Left lobe of liver (tissue), 2 donors: ENCODE measurements at places on chromosomes 4 and X. TPM values are rescaled to one million over a fixed set of nuclear protein-coding genes. Genes with fewer than 3 reads are reported as not detected.
A peak's percentile ranks its signal among the peaks of the same experiment; 100 is the strongest.

Gene UBA6
- total RNA-seq, result 19.6 TPM

DNA sequence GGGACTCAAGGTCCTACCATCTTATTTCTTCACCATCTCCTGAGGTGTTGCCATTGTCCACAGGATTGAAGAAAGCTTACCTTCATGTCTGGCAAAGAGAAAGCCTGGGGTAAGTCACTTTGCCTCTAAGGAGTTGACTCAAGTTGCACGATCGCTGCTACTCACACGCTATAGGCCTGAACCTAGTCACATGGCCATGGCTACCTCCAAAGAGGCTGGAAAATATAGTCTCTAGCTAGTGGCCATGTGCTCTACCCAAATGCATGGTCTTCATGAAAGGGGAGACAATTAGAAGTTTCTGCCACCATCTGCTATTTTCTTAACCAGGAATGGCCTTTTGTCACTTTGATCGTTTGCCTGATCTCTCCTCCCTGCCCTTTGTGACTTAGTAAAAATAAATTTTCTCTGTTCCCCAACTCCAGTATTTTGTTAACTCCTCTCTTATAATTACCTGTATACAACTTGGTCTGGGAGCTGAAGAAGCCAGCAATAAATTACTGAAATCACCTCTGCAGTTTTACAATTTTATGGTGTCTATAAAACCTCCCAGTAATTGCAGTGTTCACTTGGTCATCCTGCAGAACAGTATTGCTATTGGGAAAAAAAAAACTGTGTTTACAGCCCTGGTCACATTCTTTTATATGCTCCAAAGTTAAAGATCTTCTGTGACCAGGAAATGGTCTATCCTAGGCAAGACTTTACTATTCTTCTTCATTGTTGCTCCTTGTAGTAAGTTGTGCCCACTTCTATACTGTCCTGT, 126.7 kb upstream of the TSPAN5 start:
- no peak for DNase-seq

Gene GYPB
- total RNA-seq, result not detected

Gene RASL11B
- 0.60 TPM for total RNA-seq

GRCh38 chrX:53550756-53551463, 116.7 kb upstream of the HSD17B10 start:
- no peak for DNase-seq

- no peak for DNase-seq
Observed at GRCh38 chr4:102758241-102759160, 2.3 kb downstream of the MANBA start.

DNA sequence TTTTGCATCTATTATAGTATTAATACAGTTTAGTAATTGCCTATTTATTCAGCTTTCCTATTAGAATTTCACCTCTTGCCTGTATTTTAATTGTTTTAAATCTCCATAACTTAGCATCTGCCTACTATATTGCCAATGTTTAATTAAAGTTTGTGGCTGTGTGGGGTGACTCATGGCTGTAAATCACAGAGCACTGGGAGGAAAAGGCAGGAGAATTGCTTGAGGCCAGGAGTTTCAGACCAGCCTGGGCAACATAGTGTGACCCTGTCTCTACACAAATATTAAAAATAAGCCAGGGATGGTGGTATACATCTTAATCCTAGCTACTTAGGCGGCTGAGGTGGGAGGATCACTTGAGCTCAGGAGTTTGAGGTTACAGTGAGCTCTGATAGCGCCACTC, 14.5 kb upstream of the CCSER1 start:
- DNase-seq, result no peak

- DNase-seq, result peak; percentile 50
Observed at GRCh38 chrX:38342853-38343778, 9.3 kb upstream of the OTC start.

Gene GRID2
- total RNA-seq, result not detected

GRCh38 chrX:40100141-40100536, 2.4 kb upstream of the BCOR start:
- no peak for DNase-seq

- DNase-seq, result no peak
Observed at GRCh38 chr4:23423540-23423939, 466.3 kb downstream of the PPARGC1A start.

DNA sequence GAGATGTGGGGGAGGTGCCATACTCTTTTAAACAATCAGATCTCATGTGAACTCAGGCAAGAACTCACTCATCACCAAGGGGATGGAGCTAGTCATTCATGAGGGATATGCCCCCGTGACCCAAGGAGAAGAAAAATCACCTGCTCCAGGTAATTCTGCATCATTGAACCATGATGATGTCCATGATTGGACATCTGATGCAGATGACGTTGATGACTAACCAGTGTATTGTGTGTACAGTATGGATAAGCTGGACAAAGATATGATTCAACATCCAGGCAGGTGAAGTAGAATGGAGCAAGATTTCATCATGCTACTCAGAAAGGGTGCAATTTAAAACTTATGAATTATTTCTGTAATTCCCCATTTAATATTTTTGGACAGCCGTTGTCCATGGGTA, 286.4 kb upstream of the SMIM31 start:
- no peak for DNase-seq

- no peak for DNase-seq
Observed at GRCh38 chr4:38065176-38065575, 105.0 kb downstream of the PTTG2 start.

Gene H2BW2
- total RNA-seq, result not detected

DNA sequence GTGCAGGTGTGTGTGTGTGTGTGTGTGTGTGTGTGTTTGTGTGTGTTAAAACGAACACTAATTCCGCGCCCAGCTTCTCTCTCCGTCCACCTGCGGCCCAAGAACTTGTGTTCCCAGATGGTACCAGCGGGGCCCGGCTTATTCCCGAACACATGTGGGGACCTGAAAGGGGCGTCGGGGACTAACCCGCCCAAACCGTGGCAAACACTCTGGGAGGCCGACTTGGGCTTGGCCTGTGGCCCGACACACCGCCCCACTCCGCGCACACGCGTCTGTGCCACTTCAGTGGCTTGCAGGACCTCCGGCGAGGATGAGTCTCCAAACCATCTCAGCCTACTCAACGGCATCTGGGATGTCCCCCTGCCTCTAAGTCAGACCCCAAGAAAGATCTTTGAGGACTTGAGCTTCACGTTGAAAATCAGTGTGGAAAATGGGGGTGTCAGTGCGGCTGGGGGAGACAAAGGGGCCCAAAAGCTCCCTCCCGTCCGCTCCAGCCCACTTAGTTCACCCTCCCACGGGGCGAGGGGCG, 790 bp upstream of the HHIP start:
- no peak for DNase-seq

GRCh38 chr4:107721436-107722100, 1.5 kb upstream of the PAPSS1 start:
- DNase-seq, result no peak

GRCh38 chr4:183986291-183986970, 81.3 kb downstream of the STOX2 start:
- no peak for DNase-seq

DNA sequence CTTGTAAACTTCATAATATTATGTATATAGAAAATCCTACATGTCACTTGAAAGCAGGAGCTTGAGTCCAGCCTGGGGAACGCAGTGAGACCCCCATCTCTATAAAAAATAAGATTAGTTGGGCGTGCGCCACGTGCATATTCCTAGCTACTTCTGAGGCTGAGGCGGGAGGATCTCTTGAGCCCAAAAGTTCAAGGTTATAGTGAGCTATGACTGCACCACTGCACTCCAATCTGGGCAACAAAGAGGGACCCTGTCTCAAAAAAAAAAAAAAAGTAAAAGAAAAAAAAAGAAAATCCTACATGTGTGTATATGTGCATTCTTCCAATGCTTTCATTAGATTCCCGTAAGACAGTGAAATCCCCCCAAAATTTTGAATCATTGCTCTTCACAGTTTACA, 1.7 kb downstream of the SEC31A start:
- DNase-seq, result no peak

- DNase-seq, result no peak
Observed at GRCh38 chr4:32485956-32486355, 1765.8 kb downstream of the PCDH7 start.

GRCh38 chrX:14872355-14872754, 514 bp downstream of the FANCB start:
- DNase-seq, result no peak

Gene ADGRA3
- total RNA-seq, result 73.5 TPM

- no peak for DNase-seq
Observed at GRCh38 chr4:81255524-81255923, 40.5 kb upstream of the PRKG2 start.

- peak; percentile 98 for DNase-seq
Observed at GRCh38 chr4:82373816-82374625, at the start of gene HNRNPD. HNRNPD (minus strand) TSS chr4:82373991; CDS start chr4:82373678, 313 bp downstream.

Gene SH2D1A
- total RNA-seq, result 0.70 TPM

- DNase-seq, result no peak
Observed at GRCh38 chr4:183470821-183471220, 26.4 kb downstream of the CDKN2AIP start.

Gene ANOS1
- 0.25 TPM for total RNA-seq

DNA sequence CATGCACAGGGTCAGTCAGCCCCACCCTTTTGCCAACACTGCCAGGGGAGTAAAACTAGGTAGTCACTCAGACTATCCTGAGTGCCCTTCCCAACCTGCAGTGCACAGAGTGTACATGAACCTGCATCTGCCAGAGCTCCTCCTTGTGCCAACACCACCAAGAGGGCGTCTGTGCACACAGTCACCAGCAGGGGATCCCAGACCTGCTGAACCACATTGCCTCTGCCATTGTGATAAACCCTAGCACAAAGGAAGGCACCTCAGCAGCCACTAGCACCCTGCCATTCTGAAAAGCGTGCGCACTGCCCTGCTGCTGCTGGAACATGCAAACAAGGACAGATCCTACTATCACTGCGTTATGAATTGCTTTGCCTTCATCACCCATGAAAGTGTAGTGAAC, 247.8 kb upstream of the POU3F4 start:
- DNase-seq, result no peak

DNA sequence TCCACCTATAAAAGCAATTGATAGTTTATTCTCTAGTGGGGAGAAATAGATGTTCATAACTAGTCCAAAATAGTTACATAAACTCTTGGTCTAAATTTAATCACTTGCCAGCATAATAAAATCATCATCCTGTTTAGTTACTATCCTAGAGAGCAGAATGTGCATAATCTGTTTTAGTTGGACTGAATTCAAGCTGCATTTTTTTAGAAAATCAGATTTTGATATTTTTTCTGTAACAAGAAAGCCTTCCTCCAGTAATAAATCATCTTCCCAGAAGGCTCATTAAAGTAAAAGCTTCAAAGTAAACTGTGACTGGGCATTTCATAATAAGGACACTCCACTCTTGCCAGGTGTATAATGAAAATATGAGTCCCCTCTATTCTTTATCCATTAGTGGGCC, 453.1 kb downstream of the TRAM1L1 start:
- no peak for DNase-seq

Gene CHRDL1
- total RNA-seq, result 0.28 TPM

GRCh38 chrX:115214151-115214550, 19.7 kb downstream of the LRCH2 start:
- no peak for DNase-seq

- DNase-seq, result no peak
Observed at GRCh38 chrX:17291171-17291900, 83.7 kb upstream of the NHS start.

Gene APLN
- 1.2 TPM for total RNA-seq

Gene TCEAL6
- not detected for total RNA-seq

- no peak for DNase-seq
Observed at GRCh38 chr4:175282407-175282806, 364.2 kb downstream of the ADAM29 start.

DNA sequence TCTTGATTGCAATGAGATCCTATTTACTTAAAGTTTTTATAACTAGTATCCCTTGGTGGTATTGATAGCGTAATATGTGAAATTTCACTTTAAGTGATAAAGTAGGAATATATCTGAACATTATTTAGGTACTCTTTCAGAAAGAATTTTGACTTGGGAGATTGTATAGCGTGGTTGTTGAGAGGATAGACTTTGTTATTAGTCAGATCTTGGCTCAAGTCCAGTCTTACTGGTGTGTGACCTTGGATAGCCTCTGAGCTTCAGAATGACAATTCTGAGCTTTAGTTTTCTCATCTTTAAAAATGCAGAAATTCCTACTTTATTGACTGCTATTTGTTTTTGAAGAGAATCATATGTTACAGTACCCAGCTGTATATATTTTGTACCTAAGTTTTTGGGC, 32.6 kb downstream of the DCK start:
- no peak for DNase-seq

DNA sequence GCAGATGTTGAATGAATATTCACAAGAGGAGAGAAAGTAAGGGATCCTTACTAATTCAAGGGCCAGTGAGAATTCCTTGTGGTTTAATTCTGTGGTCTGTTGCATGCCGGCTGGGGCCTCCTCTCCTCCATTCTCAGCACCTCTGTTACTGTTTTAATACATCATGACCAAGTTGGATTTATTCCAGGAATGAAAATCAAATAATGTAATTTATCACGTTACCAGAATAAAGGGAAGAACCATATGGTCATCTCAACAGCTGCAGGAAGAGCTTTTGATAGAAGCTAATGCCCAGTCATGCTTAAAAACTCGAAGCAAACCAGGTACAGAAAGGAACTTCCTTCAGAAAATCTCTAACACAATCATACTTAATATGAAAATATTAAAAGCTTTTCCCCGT, 54.1 kb downstream of the GRK4 start:
- no peak for DNase-seq

DNA sequence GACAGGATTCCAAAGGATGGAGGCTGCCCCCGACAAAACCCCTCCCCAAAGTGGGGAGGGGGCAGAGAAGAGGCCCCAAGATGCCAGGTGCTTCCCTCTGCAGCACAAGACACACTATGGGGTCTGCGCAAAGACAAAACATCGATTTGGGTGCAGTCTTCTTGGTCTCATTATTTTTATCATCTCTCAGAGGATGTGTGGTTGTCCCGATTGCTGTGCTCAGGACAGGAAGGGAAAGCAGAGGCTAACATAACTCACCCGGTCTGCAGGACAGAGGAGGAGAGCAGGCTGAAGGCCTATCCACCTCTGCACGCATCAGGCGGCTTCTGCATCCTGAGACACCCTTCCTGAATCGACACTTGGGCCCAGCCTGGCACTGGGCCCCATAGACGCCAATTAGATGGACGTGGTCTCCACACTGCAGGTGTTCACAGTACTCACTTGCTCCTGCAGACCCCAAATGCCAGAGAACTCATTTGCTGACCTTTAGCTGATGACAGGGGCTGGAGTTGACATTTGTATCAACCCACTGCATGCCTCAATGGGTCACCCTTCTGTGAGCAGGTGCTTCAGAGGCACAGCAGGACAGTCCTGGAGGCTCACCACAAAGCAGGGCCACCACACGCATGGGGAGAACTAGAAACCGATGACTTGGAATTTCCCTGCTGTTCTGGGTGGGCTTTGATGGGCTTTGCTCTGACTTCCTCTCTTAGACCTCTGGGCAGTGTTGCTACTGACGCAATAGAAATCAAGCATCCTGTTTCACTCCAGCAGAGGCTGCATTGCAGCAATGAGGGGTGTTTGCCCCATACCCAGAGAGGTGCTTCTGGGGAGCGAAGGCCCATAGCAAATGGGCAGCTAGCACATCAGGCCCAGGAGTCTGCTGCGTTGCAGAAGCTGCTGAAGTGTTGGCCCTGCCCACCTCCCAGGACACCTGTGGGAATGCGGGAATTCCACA, 96.3 kb upstream of the ENPP6 start:
- no peak for DNase-seq
